ENCODE measurements at places on chromosomes 11 and 22.
A peak's percentile ranks its signal among the peaks of the same experiment; 100 is the strongest.

DNA sequence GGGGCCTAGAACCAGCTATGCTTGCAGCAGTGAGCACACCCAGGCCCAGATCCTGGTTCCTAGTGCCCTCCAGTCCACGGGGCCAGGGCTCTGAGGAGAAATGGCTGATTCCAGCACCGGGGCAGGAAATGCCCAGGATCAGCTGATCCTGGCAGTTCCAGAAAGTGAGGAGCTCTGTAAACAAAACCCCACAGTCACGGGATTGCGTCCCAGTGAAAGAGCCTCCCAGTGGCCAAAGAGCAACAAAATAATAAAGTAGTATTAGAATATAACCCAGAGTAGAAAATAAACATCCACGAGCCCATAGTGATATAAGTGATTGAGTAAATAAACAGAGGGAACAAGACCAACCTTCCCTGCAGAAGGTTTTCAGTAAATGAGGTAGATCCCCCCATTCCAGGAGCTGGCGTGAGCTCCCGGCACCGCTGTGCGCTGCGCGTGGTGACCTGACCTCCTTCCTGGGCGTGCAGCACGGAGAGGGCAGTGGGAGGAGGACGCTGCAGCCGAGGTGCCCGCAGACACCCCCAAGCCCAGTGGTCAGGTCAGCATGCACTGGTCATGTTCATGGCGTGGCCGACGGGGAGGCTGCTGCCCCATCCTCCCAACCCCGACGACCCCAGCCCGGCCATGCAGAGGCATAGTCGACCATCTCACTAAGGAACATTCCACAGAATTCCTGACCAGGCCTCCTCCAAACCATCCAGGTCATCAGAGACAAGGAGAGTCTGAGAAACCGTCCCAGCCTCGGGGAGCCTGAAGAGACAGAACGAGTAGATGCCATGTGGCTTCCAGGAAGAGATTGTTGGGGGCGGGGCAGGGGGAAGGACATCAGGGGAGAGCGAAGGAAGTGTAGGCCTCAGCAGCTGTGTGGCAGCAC lies 19.8 kb downstream of the PTDSS2 start:
- DNase-seq, result peak; percentile 60

GRCh38 chr11:63505857-63506528 lies at the start of gene LGALS12:
Gene LGALS12 (plus strand): TSS chr11:63506084. CDS start chr11:63506459, 375 bp downstream.
- DNase-seq, result no peak

DNA sequence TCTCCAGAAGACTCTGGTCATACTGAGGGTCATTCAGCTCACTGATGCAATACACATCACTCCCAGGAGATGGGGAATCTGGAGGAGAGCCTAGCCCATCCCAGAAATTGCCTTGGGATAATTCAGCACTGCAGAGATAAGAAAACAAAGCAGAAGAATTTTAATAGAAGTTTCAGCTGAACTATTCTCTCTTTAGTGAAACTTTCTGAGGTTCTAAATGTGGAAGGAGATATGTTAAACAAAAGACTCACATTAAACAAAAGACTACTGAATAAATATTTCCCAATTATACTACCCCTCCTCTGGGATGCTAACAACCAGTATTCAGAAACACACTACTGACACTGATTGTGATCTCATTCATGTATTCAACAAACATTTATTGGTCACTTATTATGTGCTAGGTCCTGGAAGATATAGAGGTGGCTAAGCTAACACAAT lies 47.8 kb downstream of the C2CD3 start:
- DNase-seq, result no peak

GRCh38 chr22:25645266-25645665 lies 80.8 kb downstream of the GRK3 start:
- DNase-seq, result no peak

DNA sequence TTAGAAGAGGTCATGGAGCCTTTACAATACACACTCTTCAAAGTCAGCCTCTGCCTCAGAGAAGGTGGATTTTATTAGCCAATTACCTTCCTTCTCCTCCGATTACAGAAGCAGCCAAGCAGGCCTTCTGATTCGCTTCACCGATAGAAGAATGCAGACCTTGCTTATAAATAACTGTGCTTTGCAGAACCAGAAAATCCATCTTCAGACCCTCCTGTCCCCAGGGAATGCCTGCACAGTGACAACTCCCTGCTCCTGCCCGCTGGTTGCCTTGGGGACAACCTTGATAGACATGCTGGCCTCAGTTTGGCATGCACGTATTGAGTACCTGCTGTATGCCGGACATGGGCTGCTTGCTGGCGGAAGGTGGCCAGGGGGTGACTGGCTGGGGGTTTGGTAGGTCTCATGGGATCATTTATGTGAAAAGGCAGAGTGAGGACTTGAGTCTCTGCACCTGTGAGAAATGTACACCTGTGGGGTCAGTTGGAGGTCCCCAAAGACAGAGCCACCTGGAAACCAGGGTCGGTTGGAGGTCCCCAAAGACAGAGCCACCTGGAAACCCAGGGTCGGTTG lies 1238.7 kb downstream of the BRD1 start:
- DNase-seq, result no peak

GRCh38 chr11:76230392-76230791 lies 24.1 kb upstream of the WNT11 start:
- DNase-seq, result peak; percentile 27

DNA sequence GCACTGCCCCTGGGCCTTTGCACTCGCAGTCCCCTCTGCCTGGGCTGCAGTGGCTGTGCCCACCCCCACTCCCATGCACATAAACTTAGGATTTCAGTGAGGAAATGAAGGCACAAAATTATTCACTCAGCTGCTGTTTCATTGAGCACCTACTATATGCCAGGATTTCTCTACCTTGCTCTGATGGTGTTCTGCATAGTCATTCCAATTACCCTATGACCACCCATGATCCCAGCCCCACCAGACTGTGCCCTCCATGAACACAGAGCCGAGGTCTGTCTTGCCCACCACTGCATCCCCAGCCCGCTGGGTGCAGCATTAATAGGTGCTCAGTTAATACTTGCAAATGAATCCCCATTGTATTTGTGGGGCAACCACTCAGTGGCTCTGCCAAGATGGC lies 10.9 kb downstream of the CYTH4 start:
- no peak for DNase-seq

- DNase-seq, result no peak
These were observed 26.0 kb upstream of the TTC12 start for GRCh38 chr11:113288286-113288863.

- DNase-seq, result peak; percentile 21
These were observed 26.3 kb downstream of the TOLLIP start for GRCh38 chr11:1283091-1283511.

GRCh38 chr11:61918938-61919704 lies 1.8 kb upstream of the RAB3IL1 start:
- DNase-seq, result peak; percentile 70

DNA sequence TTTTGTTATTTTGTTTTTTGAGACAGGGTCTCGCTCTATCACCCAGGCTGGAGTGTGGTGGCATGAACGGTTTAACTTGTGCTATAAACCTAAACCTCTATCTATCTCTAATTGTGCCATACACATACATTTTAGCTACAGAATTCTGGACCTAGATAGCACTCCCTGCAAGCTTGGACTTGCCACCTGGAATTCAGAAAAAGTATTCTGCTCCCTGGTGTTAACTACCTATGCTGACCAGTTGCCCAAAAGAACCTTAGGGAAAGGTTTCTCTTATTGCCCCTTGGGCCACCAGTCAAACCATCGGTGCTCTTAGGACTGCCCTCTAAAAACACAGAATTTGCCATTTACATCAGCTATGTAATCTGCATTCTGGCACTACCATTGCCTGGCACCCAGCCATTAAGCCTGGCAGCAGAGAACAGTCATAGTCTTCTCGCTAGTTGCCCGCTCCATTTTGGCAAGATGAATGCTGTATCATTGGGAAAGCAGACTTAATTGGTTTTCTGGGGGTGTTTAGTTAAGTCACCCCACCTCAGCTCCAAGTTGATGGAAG lies 55.3 kb downstream of the ETS1 start:
- no peak for DNase-seq

- DNase-seq, result peak; percentile 58
These were observed 40.8 kb upstream of the MYO18B start for GRCh38 chr22:25701056-25701780.

- no peak for DNase-seq
These were observed 71.0 kb downstream of the AMBRA1 start for GRCh38 chr11:46522682-46523281.

- DNase-seq, result no peak
These were observed 30.4 kb downstream of the TPBGL start for GRCh38 chr11:75270896-75271418.

- DNase-seq, result peak; percentile 73
These were observed 10.7 kb upstream of the MRGPRX2 start for GRCh38 chr11:19071255-19071654.

DNA sequence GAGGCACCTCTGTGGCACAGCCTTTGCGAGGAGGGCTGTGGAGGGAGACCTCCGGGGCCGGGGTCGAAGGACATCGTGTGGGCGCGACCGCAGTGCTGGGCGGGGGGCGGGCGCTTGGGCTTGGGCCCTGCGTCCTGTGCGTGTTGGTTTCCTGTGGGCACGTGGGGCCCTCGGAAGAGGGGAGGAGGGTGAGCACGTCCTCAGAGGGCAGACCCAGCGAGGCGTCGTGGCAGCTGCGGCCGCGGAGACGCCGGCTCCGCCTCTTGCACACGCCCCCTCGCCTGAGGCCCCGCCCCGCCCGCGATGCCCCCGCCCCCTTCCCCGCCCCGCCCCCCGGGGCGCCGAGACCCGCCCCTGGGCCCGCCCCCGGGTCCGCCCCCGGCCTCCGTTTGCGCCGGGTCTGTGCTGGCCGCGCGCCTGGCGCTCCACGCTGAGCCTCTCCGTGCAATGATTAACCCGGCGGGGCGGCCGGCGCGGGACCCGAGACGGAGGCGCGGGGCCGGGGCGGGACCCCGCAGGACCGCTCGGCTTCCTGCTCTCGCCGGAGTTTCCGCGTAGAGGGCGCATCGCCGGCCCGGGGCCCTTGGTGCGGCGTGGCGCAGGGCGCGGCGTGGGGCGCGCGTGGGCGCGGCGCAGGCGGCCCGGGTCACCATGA lies at the start of gene PRR5:
TSS of gene PRR5 (plus strand) at position 381 of the 655 bp plus-strand sequence. CDS start at position 652, 271 bp downstream.
- peak; percentile 85 for DNase-seq

- no peak for DNase-seq
These were observed 4.2 kb upstream of the GAB4 start for GRCh38 chr22:17012267-17012666.

- no peak for DNase-seq
These were observed 5.5 kb downstream of the TMEM218 start for GRCh38 chr11:125105926-125106325.

GRCh38 chr11:91835051-91835560 lies 389.5 kb upstream of the FAT3 start:
- DNase-seq, result no peak

DNA sequence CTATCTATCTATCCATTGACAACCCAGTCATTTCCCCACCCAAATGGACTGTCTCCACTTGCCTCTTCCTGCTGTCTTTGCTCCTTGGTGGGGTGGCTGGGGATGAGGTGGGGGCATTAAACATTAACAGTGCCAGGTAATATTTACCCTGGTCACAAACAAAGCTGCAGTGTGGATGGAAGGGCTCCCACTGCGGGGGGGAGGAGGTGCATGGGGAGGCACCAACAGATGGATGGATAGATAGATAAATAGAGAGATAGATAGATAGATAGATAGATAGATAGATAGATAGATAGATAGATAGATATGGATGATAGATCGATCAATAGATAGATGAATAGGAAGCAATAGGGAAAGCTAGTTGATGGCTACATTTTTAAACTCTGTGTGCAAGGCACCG lies 2.3 kb upstream of the FXYD2 start:
- DNase-seq, result no peak

DNA sequence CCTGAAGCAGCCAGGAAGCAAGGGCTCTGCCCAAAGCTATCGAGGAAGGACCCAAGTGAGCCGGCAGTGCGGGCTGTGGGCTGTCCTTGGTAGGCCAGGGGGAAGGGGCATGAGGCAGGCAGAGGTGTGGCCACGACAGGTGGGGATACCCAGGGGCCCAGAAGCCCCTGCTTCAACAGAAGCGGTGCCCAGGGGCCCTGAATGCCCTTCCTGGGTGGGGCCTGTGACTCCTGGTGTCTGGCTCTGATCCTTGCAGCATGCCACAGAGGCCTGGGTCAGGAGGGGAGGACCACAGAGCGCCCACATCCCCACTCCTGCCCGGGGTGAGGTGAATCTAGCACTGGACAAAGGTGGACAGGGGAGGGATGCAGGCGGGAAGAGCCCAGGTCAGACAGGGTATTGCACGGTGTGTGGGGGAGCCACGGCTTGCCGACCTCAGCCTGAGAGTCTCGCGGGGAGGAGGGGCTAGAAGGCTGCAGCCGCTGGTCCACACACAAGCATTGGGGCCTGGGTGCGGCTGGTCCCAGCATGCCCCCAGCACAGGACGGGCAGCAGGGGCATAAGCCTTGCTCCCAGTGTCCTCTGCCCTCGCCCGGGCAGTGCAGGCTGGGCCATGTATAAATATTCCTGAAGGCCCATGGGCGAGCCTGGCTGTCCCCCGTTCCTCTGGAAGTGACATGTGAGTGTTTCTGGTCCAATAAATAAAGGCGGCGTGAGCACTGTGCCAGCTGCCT lies 19.0 kb downstream of the MAFF start:
- no peak for DNase-seq

DNA sequence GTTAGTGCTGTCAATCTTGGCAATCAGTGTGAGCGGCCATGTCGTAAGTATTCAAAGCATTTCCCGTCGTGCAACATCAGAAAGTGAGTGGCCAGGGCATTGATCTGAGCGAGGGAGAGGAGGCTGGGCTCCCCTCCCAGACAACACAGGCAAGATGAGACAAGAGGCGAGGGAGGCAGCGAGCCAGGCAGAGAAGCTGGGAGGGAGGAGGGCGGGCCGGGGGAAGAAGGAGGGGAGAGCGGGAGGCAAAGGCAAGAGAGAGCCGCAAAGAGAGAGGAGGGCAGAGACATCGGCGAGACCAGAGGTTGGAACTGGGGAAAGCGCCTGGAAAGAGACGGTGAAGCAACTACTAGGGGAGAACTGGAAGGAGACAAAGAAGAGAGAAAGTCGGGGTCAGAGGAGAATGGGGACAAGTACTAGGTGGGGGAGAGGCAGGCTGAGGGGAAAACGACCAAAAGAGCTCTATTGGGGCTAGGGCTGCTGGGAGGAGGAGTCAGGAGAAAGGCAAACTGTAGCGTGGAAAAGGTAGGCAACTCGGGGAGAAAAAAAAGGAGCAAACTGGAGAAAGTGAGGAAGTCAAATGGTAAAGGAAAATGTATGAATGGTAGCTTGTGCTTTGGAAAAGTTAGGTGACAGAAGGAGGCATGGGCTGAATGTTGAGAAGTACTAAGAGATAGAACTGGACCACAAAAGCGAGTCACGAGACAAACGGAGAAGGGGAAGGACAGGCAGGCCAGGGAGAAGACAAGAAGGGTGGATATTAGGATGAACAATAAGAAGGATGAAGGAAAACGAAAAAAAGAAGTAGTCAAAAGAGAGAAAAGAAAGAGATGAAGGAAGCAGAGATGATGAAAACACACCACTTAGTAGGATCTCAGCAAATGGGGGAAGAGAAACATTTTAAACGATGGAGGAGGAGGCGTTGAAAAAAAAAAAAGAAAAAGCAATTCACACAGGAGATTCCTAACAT lies 130.5 kb upstream of the C11orf58 start:
- DNase-seq, result peak; percentile 91

DNA sequence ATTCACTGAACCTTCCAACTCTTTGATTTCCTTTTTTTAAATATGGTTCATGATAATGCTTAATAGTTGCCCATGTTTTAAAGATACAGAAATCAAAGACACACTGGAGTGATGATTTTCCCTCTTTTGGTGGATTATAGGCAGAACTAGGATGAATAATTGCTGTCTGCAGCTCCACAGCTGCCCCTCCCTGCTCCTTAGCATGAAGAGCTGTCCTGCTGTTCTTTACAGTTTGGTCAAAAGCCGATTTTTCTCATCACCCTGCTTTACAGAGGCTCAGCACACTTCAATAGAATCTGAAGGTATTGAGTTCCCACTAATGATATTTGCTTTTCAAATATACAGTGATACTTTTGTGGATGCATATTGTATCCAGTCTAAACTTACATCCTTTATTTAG lies 202.6 kb downstream of the AASDHPPT start:
- DNase-seq, result no peak

All from left ventricle myocardium superior (tissue), 1 donor.